Panc1 (cell line): ENCODE measurements at places on chromosomes 5 and 9. TPM values are rescaled to one million over a fixed set of nuclear protein-coding genes. Genes with fewer than 3 reads are reported as not detected.

Gene IFT74
- total RNA-seq = 6.0 TPM

Gene FBP1
- total RNA-seq = 0.36 TPM

Gene DDX4
- total RNA-seq = not detected

Gene CCL28
- total RNA-seq = 5.8 TPM

Gene SPINK4
- not detected for total RNA-seq

Gene PCDHB2
- total RNA-seq = 12.8 TPM

Gene RAPGEF1
- 86.8 TPM for total RNA-seq

Gene FST
- 0.51 TPM for total RNA-seq

Gene MLANA
- total RNA-seq = not detected

Gene AQP7
- total RNA-seq = 0.26 TPM
